ENCODE measurements at places on chromosomes 12 and 14.
A peak's percentile ranks its signal among the peaks of the same experiment; 100 is the strongest.

DNA sequence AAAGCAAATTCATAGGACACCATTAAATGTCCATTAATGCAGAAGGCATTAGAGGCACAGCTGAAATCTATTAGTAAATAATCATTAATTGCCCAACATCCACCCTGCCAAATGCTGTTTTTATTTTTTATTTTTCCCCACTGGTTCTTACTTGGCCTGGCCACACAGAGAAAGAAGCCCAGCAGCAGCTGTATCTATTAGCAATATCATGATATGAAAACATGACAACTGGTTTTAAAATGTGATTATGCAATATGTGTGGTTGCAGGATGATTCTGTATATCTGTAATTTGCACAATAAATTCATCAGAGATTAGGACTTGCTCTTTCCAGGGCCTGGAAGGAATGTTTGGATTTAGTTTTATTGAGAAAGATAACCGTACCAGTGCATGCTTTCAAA, 44.9 kb downstream of the SIX6 start:
- DNase-seq: no peak

DNA sequence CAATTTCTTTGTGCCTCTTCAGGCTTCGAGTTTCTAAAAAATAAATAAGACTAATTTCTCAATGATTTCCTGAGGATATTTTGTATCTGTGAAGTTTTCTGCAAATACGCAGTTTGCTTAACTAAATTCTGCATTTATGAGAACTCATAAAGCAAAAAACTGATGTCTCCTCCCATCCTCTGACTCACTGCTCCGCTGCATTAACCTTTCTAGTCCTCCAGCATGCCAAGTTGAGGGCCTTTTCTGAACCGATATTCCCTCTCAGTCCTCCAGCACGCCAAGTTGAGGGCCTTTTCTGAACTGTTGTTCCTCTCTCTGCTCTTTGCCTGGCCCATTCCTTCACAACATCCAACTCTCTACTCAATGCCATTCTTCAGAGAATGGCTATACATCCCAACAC, 3.2 kb downstream of the IPO8 start:
- no peak for DNase-seq

DNA sequence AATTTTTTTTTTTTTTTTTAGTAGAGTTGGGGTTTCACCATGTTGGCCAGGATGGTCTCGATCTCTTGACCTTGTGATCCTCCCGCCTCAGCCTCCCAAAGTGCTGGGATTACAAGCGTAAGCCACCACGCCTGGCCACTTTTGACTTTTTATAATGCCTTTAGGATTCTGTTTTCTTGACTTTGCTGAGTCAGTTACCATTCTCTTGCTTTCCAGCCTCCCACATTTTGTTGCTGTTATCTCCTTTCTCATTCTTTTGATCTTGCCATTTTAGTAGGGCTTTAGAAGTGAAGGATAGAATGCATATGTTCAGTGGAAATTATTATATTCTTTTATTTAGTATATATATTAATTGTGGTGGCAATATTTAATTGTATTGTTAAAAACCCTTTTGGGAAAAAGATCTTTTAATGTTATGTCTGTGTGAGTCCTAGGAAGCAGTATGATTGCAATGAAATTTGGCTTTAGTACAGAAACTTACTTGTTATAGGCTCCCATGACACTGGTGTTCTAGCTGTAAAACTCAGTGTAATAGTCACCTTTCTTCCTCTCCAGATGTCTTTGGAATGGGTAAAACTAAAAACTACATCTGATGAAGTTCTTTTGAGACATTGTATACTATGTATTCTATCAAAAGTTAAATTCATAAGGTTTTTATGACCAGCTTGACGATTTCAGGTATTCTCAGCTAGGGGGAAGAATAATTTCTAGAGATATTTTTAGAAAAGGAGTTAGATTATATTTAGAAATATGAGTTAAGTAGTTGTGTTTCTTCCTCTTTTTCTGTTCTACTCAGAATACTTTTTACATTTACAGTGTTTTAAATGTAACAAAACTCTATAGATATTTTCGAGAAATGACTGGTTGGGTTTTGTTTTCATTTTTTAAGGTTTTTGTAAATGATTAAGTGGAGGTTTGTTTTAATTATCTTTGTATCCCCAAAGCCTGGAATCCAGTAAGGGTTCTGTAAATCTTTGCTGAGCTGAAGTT, 74.7 kb downstream of the APAF1 start:
- no peak for DNase-seq

DNA sequence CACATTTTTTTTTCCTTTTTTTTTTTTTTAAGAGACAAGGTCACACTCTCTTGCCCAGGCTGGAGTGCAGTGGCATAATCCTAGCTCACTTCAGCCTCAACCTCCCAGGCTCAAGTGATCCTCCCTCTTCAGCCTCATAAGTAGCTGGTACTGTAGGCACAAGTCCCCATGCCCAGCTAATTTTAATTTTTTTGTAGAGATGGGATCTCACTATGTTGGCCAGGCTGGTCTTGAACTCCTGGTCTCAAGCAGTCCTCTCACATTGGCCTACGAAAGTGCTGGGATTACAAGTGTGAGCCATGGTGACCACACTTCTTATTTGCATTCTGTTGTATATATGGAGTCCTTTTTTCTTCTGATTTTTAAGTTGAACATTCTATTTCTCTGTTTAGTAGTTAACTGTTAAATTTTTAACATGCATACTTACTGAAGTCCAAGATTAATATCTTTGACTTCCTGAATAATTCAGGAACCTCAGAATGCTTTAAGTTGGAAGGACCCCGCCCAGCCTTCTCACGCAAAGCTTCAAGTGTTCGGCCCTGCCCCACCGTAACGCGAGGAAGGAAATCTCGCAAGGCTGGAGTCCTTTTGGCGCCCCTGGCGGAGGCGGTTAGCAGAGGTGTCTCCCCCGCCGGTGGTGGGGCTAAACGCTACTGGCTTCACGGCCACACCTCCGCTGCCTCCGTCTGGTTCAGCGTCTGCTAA, 21.6 kb downstream of the SPATS2 start:
- peak; percentile 55 for DNase-seq

- DNase-seq: no peak
Measured at GRCh38 chr14:100122481-100123223, 36.8 kb downstream of the DEGS2 start.

GRCh38 chr12:124910561-124911478, 3.6 kb downstream of the UBC start:
- peak; percentile 42 for DNase-seq

GRCh38 chr14:65131301-65131701, 29.0 kb upstream of the MAX start:
- DNase-seq: no peak

GRCh38 chr12:14771651-14772137, 31.6 kb downstream of the WBP11 start:
- DNase-seq: peak; percentile 12

DNA sequence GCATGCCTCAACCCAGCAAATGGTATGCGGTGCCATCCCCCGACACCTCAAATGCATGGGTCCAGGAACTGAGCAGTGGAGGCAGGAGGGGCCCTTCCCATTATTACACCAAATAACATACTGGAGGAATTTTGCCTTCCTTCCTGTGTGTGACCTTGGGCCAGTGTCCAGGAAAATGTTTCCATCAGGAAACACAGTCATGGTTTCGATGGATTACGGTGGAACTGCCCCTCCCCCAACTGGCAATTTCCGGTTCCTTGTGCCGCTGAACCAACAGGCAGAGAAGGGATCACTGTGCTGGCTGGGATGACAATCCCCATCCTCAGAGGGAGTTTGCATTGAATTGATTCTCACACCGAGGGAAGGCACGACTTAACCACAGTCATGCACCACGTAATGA, 9.1 kb upstream of the CDC42BPB start:
- no peak for DNase-seq

- peak; percentile 93 for DNase-seq
Measured at GRCh38 chr14:73728717-73729330, 14.6 kb upstream of the PNMA1 start.

GRCh38 chr14:88791629-88792472, 902 bp downstream of the EML5 start:
- DNase-seq: no peak

GRCh38 chr14:94144765-94145164, 15.4 kb upstream of the IFI27L2 start:
- no peak for DNase-seq

GRCh38 chr14:55411426-55412389, at the start of gene ATG14:
Gene ATG14, minus strand, starts transcription at chr14:55411830. Its CDS starts 8 bp downstream, at chr14:55411822.
- DNase-seq: peak; percentile 68

DNA sequence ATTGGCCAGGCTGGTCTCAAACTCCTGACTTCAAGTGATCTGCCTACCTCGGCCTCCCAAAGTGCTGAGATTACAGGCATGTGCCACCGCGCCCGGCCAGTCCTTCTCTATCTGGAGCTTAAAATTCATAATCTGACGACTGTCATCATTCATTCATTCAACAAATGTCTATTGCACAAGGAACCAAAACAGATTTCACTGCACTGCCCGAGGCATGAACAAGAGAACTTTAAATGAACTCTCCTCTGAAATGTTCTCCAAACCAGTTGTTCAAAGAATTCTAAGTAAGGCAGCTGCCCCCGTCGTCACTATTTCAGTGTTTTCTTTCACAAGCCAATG, 44.8 kb upstream of the METAP2 start:
- DNase-seq: no peak

DNA sequence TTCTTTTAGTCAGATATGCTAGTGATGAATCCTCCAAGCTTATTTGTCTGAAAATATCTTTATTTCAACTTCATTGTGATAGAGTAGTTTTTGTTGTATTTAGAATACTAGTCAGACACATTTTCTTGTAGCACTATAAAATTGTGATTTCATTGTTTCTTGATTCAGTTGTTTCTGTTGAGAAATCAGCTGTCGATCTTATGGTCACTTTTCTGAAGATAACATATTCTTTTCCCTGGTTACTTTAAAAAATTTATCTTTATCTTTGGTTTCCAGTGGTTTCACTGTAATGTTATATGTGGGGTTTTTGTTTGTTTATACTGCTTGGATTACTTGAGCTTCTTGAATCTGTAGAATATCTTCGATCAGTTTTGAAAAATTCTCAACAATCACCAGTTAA, 426.1 kb downstream of the SOX5 start:
- DNase-seq: no peak

DNA sequence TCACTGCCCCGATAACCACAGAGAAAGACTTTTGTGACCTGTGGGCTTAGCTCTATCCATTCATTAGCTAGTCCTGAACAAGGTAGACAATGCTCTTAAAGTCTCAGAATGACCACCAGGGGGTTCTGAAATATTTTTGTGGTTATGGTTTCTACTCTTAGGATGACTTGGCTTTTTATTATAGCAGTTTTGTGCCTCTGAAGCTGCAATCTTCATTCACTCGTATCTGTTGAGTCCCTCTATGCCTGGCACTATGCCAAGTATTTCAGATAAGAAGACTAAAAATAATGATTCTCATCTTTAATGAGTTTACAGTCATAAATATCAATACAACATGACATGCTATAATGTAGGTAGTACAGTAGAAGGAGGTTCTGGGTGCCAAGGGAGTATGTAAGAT, 130.8 kb upstream of the TRHDE start:
- no peak for DNase-seq

- DNase-seq: no peak
Measured at GRCh38 chr12:3078086-3078820, 1.1 kb downstream of the TSPAN9 start.

- DNase-seq: peak; percentile 36
Measured at GRCh38 chr14:50001151-50001998, 108.5 kb downstream of the ARF6 start.

DNA sequence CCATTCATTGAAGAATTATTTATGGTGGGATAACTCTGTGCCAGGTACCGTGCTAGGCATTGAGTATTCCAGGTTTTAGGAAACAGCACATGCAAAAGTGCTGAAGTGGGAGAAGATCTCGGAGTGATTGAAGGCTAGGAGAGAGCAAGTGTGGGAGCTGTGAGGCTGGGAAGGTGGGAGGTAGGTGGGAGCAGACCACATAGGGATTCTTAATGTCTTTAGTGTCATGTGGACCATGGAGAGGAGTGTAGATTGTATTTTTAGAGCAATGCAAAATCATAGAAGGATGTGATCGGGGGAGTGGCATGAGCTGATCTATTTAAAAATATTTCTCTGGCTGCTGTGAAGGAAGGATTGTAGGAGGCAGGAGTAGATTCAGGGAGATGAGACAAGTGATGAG, 5.4 kb downstream of the PTPN11 start:
- DNase-seq: no peak

DNA sequence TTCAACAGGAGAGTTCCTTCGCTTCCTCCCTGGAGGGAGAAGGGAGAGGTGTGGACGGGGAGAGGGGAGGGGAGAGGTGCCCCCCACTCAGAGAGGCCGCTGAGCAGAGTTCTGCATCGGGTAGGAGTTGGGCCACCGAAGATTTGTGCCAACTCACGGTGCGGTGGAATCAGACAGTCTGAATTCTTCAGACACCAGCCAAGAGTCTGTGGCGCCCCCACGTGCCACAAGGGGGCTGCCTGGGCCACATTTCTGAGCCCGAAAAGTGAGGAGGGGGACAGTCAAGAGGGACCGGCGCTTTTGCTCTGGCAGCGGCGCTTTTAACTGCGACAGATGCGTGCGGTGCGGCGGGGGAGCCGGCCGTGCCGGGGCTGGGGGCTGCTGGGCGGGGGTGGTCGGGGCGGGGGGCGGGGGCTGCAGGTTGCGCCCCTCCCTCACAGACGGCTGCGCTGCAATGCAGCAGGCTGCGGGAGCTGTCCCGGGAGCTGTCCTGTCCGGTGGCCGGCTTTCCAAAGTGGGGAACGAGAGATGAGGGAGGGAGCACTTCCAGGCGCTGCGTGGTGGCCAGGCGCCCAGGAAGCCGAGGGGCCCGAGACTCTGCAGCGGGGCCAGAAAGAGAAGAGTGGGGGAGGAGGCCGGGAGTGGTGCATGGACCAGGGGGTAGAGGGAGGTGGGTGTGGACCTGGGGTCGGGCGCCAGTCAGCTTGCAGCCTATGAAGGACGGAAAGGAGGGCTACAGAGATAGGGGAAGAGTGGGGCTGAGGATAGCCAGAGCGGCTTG, 975 bp upstream of the RTL1 start:
- no peak for DNase-seq

- DNase-seq: no peak
Measured at GRCh38 chr12:80815351-80815750, 98.6 kb downstream of the MYF5 start.
